ENCODE measurements at places on chromosomes 12 and 14.

DNA sequence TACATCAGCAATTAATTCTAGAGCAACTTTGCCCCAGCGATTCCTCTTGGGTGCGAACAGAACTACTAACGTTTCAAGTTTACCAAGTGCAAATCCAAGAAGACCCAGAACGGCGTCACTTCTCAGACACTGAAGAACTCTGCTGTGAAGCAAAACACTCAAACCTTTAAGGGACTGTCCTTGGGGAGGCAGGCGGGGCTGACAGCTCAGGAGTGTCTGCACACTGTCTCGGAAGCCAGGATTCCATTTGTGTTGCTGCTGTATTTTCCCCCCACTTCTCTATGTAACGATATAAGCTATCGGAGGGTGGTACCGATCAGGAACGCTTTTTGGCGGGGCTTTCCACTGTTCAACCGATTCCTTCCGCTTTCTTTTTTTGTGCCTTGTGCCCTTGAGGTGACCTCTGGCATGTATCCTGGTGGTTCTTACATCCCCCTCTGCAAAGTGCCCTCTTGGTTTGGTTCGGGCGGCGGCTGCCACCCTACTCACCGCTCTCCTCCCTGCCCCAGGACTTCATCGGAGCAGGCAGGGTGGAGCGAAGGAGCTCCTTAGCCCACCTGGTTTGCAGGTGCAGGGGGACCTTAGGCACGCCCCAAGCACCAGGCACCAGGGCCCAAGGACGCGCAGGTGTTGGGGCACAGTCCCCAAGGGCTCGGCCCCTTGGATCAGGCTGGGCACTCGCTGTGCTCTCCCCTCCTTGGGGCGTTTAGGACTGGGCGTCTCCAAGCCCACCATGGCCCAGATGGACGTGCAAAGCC is 19.2 kb upstream of the MLXIP start:
- no peak for DNase-seq

- DNase-seq: no peak
Measured at GRCh38 chr12:19447386-19447785, 8.1 kb downstream of the AEBP2 start.

DNA sequence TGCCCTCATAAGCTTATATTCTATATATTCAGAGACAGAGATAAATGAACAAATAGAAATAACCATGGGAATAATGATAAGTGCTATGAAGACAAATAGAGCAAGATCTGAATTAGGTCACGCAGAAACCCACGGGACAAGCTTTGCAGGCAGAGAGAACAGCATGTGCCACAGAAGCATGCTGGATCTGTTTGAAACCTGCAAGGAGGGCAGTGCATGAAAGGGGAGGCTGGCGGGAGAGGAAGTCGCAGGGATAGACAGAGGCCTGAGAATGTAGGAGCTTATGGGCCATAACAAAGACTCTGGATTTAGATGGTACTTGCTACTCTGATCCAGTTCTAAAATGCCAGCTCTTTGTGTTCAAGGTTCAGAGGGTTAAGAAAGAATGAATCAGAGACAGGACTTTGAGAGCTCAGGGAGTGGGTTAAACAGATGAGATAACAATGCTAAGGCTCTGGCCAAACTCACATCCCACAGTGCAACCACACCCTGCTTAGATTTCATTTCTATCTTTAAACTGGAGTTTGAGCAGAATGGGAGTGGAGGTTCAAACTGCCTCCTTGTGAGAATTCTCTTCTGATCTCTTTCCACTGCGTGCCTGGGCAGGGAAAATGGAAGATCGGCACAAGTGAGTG is 49.2 kb upstream of the PPP1R12A start:
- DNase-seq: no peak

- no peak for DNase-seq
Measured at GRCh38 chr12:68326716-68327115, 5.4 kb downstream of the MDM1 start.

GRCh38 chr12:13222076-13222475 is 25.6 kb downstream of the EMP1 start:
- no peak for DNase-seq

- no peak for DNase-seq
Measured at GRCh38 chr12:111445726-111446581, 40.2 kb downstream of the SH2B3 start.

GRCh38 chr12:50221228-50222008 is 54.2 kb upstream of the CERS5 start:
- peak; percentile 60 for DNase-seq

GRCh38 chr14:48274826-48275225 is 599.4 kb upstream of the MDGA2 start:
- DNase-seq: no peak

GRCh38 chr12:71655907-71656306 is 7.7 kb downstream of the ZFC3H1 start:
- DNase-seq: no peak
